ENCODE measurements at places on chromosomes 4 and X.

GRCh38 chrX:123188081-123188480 lies 4.0 kb downstream of the GRIA3 start:
- no peak for DNase-seq

DNA sequence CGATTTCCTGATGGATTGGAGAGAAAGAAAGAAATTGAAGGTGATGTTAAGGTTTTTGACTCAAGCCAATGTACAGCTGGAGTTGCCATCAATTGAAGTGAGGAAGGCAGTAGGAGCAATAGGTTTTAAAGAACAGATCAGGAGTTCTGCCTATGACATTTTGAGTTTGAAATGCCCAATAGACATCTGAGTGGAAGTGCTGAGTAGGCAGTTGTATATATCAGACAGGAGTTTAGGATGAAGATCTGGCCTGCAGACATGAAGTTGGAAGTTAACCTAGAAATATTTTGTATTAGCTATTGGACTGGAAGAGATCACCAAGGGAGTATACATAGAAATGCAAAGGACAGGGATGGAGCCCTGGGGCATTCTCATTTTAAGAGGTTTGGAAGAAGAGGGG lies 12.9 kb upstream of the TMSB15B start:
- DNase-seq, result no peak

DNA sequence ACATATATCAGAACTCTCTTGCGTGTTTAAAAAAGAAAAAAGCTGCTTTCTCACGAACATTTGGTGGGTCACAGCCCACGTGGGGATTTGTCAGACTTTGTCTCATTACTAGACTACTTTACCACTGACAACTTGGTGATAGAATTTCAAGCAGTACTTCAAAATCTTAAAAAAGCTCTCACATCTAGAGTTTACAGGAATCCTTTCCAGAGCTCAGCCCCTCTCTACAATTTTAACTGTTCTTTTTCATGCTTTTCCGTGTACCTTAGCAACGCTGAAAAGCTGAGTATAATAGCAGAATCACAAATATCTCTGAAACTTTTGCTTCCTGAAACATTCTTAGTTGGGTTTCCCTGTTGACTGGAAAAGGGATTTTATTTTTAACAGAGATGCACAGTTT lies 50.2 kb downstream of the SMAD1 start:
- no peak for DNase-seq

DNA sequence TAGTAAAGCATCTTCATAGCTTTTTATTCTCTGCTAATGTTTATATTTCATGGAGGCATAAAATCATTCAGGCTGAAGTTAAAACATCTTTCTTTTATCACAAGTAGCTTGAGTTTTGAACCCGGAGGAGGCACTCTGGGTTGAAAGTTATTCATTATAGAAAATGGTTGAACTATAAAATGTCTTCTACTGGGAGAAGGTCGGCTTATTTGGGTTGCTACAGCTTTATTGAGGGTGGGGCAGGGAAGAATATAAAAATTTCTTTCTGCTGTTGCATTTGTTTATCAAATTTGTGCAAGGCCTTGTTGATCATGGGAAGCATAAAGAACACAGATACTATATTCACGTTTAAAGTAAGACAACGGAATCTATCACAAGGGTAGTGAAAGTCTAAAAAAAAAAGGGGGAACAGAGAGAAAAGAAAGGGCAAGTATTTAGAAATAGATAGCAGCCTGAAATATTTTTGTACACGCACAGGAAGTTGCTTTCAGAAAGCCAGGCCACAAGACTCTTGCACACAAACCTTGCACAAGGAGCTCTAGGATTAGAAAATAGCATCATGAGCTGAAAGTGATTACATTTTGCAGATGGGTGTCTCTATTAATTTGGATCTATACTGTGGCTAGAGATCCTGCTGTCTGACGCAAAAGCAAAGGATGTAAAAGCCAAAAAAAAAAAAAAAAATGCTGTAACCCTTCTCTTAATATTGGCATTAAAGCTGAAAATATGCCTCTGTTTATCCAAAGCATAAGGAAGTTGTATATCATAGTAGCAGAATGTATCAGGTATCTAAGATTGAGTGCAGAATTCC lies 37.2 kb upstream of the FAM9C start:
- no peak for DNase-seq

- DNase-seq, result no peak
Observed at GRCh38 chrX:47849778-47850177, 13.1 kb downstream of the ZNF81 start.

GRCh38 chrX:119401569-119401968 lies 2.4 kb downstream of the SLC25A43 start:
- no peak for DNase-seq

GRCh38 chr4:100848841-100849240 lies 331.0 kb upstream of the EMCN start:
- DNase-seq, result no peak

Measured in T-helper 9 cell (primary cell).